Heart right ventricle (tissue), 16 donors: ENCODE measurements at places on chromosomes 12 and 14. TPM values are rescaled to one million over a fixed set of nuclear protein-coding genes. Genes with fewer than 3 reads are reported as not detected.
A peak's percentile ranks its signal among the peaks of the same experiment; 100 is the strongest.

GRCh38 chr12:24605916-24606315, 343.0 kb downstream of the BCAT1 start:
- DNase-seq = no peak

GRCh38 chr12:50111395-50111692, 692 bp upstream of the COX14 start:
- no peak for DNase-seq

GRCh38 chr14:25220514-25220913, 170.6 kb upstream of the STXBP6 start:
- no peak for DNase-seq

GRCh38 chr12:14664434-14665023, 31.9 kb downstream of the GUCY2C start:
- peak; percentile 39 for DNase-seq

The CNTN1 gene
- polyA plus RNA-seq = 0.15 TPM

The PLD4 gene
- 0.13 TPM for polyA plus RNA-seq

DNA sequence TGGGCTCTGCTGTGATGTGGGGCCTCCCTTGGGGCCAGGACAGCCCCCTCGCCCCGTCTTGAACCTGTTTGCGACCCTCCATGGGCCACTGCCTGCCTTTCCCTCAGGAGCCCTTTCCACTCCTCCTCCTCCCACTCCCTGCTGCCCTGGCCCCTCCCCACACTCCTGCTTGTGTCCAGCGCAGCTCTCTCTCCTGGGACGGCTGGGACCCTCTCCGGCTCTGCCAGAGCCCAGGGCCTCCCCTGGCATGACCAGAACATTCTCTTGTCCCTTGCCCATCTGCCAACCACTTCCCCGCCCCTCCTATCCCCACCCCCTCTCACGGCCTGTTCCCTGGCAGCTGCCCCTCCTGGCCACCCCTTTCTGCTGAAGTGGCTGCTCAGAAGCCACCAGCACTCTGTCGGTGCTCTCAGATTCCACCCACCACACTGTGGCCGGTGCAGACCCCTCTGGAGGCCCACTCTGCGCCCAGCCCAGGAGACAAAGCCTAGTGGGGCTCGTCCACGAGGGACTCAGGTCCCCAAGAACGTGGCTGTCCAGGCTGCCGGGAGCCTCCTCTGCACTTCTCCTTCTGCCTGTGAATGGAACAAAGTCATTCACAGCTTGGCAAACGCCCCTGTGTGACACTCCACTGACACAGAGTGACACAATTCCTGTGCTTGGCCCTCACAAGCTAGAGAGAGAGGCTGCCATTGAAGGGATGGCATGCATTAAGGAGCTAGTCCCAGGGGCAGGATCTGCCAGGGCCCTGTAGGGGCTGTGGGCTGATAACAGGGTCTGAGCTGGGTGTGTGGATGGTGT, 1.4 kb downstream of the ASPG start:
- peak; percentile 31 for DNase-seq

The CCDC197 gene
- not detected for polyA plus RNA-seq

DNA sequence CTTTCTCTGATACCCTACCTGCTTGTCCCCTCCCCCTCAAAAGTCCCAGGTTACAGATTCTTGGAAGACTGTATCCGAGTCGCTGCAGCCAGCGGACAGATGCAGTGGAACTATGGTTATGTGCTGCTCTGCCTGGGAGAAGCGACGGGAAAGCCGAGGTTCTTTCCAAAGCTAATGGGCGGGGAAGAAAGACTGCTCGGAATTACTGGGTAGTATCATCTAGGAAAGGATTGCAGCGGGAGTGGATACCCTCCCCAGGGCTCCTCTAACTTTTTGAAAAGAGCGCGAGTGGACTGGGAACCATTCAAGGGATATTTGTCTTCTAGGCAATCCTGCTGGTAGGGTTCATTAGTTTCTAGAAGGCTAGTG, 1.4 kb downstream of the PTHLH start:
- DNase-seq = peak; percentile 11

GRCh38 chr14:26478967-26479366, 118.9 kb downstream of the NOVA1 start:
- no peak for DNase-seq

GRCh38 chr12:90859591-90859990, 95.4 kb downstream of the CCER1 start:
- no peak for DNase-seq

DNA sequence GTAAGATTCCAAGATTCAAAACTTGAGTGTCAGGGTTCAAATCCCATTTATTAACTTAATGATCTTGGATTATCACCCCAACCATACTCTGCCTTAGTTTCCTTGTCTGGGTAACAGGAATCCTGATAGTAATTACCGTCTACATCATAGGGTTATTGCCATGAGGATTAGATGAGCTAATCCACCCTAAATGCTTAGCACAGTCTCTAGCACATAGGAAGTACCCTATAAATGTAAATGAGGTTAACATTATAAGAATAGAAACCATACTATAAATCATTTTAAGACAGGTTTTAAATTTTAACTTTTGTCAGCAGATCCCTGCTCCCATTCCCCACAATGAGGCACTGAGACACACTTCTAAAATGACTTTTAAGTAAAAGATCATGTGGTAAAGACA, 36.5 kb downstream of the DBX2 start:
- DNase-seq = no peak

- DNase-seq = no peak
Observed at GRCh38 chr14:23174296-23175184, 8.9 kb downstream of the SLC7A8 start.

GRCh38 chr14:105818712-105819005, 292.3 kb downstream of the TMEM121 start:
- no peak for DNase-seq

DNA sequence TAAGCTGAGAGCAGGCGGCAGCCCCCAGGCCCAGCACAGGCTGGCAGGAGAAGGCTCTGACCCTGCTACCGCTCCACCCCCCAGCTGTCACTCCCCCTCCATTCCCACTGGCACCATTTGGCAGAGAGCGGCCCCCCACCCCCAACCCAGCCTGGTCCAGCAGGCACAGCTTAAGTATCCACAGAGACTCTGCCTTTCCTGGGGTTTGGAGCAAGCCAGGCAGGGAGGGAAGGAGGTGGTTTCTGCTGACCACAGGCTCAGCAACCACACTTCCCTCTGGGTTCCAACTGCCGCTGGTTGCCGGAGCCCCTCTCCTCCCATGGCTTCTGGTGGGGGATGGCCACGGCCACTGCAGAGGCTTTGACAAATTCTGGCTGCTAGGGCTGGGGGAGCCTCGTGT, 30.5 kb upstream of the CCND2 start:
- no peak for DNase-seq

- no peak for DNase-seq
Observed at GRCh38 chr12:124416516-124417395, 121.9 kb downstream of the RFLNA start.

The TNFAIP2 gene
- polyA plus RNA-seq = 138 TPM

- DNase-seq = no peak
Observed at GRCh38 chr12:92989715-92990484, 60.8 kb upstream of the EEA1 start.
